ENCODE measurements at places on chromosomes 12 and 14.

- peak; percentile 27 for DNase-seq
Observed at GRCh38 chr12:79691511-79692248, 916 bp upstream of the PAWR start.

- peak; percentile 24 for DNase-seq
Observed at GRCh38 chr12:98894412-98895085, 249.5 kb downstream of the APAF1 start.

DNA sequence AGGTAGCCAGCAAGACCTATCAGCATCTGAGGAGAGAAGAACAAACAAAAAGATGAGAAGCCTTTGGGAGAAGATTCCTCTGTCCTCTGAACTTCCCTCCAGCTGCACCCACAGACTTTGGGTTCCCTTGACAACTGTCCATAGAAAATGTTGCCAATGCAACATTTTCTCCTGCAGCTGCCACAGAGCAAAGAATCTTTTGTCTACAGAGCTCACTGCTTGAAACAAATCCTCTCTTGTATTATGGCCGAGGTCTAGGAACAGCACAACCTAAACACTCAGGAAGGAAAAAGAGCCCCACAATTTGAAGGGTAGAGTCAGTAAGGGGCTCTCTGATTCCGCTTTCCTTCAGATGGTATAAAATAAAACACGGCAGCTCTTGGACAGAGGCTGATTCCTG, 14.3 kb downstream of the POMT2 start:
- DNase-seq: no peak

- no peak for DNase-seq
Observed at GRCh38 chr12:52250048-52250990, 17.3 kb downstream of the KRT7 start.

GRCh38 chr14:90677484-90678050, 138.7 kb downstream of the TTC7B start:
- no peak for DNase-seq

- DNase-seq: no peak
Observed at GRCh38 chr12:119826661-119827445, 50.3 kb downstream of the CIT start.

DNA sequence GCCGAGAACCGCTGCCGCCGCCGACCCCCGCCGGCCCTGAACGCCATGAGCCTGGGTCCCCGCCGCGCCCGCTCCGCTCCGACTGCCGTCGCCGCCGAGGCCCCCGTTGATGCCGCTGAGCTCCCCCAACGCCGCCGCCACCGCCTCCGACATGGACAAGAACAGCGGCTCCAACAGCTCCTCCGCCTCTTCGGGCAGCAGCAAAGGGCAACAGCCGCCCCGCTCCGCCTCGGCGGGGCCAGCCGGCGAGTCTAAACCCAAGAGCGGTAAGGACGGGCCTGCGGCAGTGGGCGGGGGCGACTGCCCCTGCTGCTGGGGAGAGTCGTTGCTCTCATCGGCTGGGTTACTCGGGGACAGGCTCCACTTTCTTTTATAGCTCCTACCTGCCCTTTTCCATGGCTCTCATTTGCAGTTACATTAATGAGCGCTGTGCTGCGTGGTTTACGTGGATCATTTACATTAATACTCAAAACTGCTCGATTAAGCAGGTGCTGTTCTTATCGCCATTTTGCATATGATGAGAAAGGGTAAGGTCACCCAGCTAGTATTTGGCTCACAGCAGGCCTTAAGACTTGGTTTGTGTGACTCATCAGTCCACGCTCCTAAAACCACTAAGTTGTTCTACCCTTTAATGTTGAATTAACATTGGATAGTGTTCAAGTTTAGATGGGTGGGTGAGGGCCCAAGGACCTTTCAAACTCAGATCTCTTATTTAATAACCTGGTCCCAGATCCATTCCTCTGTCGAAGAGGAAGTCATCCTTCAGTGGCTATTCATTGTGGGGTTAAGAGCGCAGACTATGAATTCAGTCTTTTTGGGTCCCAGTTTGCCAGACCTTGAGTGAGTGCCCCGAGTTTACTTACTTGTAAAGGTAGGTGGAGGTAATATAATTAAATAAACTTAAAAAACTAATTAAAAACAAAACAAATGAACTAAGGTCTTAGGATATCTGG, 823 bp downstream of the RNF10 start:
- DNase-seq: peak; percentile 37

DNA sequence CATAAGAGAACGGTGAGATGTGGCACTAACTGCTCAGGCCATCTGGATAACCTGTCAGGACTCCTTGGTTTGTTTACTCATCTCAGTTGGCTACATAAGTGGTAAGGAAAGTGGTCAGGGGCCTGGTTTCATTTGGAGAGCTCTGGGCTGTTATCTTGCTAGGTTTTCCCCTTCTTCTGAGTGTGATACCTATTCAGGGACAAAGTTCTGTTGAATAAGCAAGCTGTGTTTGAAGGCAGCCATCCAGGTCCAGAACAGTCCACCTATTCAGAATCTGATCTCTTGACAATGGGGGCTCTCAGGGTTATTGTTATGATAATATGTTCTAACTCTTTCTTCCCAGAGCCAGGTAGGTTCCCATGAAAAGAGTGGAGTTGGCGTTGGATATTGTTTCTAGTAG, 194.9 kb downstream of the PAH start:
- DNase-seq: no peak

DNA sequence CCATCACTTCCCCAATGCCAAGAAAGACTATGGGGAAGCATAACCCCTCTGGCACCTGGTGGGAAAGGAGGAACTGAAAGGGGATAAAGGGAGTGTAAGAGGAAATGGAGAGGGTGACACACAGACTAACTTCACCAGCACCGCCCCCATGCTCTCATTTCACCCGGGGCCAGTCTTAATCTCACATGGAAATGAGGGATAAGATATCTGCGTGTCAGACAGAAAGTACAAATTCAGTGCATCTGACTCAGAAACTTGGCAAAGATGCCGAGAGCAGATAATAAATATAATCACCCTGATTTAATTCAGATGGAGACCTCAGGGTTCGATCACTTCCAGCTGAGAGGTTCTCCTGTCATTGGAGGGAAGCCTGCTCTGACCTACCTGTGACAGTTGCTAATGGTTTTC, 191.6 kb downstream of the DUSP6 start:
- no peak for DNase-seq

- no peak for DNase-seq
Observed at GRCh38 chr14:88962356-88962755, 137.9 kb downstream of the TTC8 start.

DNA sequence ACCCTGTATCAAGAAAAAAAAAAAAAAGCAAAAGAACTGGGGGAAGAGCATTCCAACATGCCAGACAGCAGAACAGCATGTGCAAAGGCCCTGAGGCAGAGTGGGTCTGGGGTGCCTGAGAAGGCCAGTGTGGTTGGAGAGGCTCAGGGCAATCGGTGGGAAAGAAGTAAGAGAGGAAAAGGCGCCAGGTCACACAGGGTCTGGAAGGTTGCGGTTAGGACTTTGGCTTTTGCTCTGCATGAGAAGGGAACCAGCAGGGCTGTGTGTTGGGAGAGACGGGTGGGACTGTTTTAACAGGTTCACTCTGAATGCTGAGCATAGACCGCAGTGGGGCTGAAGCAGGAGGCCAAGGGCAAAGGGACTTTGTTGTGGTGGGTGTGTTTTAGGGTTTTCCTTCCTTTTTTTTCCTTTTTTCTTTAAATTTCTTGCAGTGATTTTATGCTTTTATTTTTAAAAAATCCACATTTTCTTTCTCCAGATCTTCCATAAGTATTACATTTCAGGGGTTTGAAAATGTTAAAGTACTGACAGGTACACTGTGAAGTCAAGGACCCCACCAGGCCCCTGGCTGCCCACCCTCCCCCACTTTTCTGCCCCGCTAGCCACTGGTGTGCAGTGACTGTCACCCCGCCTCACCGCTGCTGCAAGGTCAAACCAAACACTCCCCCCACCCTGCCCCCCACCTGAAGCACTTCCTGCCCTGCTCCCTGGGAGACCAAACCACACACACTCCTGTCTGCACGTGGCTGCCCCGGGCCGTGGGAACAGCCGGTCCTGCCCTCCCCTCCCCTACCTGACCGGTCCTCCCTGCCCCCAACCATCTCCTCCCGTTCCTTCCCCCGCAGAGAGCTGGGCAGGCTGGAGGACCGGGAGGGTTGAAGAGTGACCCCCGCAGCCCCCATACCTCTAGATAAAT, 30.0 kb downstream of the DTX1 start:
- DNase-seq: no peak

DNA sequence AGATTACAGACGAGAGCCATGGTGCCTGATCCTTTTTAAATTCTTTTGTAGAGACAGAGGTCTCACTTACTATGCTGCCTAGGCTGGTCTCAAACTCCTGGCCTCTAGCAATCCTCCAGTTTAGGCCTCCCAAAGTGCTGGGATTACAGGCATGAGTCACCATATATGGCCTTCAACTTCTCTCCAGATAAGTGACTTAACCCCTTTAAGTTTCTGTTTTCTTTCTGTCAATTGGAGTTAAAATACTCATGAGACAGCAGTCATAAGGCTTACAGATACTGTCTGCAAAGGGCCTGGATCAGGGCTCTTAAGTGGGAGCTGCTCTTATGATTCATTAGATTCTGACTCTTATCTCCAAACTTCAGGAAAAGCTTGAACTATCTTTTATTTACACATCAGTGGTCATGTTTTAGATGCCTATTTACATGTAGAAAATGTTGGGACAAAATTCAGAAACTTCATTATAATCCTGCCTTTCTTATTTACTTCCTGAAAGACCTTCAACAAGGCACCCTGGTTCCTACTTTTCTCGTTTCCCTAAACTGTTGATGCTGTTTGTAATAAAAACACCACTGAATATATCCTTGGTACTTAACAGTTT, 271.5 kb upstream of the TBX3 start:
- no peak for DNase-seq

DNA sequence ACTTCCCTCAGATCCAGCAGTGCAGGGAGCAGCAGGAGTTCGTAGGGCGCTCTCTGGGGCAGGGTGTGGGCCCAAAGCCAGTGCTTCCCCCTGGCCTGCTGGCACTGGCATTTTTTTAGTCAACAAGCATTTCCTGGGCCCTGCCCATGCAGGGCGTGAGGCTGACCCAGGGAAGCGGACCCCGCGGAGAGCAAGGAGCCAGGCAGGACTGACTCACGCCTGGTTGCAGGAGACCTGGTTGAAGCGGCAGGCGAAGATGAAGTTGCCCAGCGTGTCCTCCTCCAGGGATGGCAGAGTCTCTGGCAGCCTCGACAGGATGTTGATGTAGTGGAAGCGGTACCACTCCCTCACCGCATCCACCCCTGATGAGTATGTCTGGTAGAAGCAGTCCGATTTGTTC, 13.5 kb downstream of the SCNN1A start:
- no peak for DNase-seq

- no peak for DNase-seq
Observed at GRCh38 chr12:116325336-116325664, 47.8 kb upstream of the MED13L start.

- no peak for DNase-seq
Observed at GRCh38 chr14:56004786-56005185, 113.4 kb upstream of the PELI2 start.

GRCh38 chr12:124369055-124369826, 74.3 kb downstream of the RFLNA start:
- DNase-seq: no peak

GRCh38 chr12:75900781-75901254, 130.8 kb downstream of the PHLDA1 start:
- no peak for DNase-seq

- DNase-seq: no peak
Observed at GRCh38 chr14:24851406-24851805, 198.5 kb downstream of the STXBP6 start.

DNA sequence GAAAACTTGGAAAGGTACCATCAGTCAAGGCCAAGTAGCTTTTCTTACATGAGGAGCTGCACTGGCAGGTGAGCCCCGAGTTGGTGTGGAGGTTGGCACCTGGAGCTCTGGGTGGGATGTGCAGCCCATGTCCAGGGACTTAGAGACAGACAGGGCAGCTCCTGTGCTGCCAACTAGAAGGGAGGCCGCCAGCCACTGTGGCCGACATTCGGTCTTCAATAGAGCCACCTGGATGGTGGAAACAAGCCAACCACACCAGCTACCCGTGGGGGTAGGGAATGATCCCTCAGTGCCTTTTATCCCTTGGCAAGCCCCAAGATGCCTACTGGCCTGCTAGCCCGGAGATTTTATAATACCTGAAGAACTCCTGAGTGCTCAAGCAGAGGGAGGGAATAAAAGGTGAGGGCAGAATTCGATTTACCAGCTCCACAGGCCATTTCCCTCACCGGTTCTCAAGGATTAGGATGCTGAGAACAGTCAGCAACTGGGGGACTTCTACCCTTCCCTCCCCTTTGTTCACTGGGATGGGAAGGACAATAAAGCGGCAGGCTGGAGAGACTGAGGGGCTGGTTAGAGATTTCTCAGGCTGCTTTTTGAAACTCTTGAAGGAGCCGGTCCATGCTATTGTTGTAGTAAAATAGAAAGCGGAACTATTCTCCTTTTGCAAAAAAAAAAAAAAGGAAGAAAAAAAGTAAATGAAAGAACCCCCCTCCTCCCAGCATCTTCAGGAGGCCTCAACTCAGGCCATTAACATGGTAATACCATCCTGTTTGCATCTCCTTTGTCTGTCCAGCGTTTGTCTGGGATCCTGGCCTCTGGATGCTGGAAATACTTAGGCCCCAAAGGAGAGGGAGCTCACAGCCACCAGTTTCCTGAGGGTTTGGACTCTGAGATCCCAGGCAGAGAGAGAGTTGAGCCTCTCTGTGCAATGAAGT, 321.6 kb downstream of the ZFP36L1 start:
- DNase-seq: peak; percentile 37

- no peak for DNase-seq
Observed at GRCh38 chr12:38995249-38995648, 89.9 kb upstream of the CPNE8 start.

- no peak for DNase-seq
Observed at GRCh38 chr12:48991247-48992050, 7.7 kb downstream of the DDN start.

DNA sequence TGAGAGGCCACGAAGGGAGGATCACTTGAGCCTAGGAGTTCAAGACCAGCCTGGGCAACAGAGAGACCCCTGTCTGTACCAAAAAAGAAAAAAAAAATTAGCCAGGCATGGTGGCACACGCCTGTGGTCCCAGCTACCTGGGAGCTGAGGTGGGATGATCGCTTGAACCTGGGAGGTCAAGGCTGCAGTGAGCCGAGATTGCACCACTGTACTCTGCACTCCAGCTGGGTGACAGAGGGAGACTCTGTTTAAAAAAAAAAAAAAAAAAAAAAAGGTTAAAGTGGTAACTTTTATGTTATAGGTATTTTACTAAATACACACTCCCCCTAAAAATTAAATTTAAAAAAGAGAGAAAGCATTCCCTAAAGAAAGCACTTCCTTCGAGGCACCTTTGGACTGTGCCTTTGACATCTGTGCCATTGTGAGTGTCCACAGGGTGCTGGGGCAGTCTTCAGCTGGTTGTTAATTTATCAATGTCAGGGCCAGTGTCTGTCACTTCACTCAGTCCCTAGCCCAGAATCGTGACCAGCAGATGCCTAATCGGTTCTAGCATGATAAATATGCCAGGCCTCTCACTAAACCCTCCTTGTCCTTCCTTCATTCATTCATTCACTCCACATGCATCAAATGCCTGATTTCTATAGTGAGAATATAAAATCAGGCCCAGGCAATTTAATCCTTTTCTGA, 63.1 kb downstream of the B4GALNT3 start:
- no peak for DNase-seq

- DNase-seq: peak; percentile 66
Observed at GRCh38 chr12:70733385-70733784, 96.2 kb upstream of the PTPRB start.

- peak; percentile 86 for DNase-seq
Observed at GRCh38 chr12:46266869-46267574, 1.8 kb downstream of the SLC38A1 start.

Measured in NCI-H1092 treated with DMSO at 0.1 percent for 48 hours (cell line).